ENCODE measurements at places on chromosomes 6 and 20.

- DNase-seq: no peak
Observed at GRCh38 chr6:157861814-157862213, 38.8 kb downstream of the SNX9 start.

DNA sequence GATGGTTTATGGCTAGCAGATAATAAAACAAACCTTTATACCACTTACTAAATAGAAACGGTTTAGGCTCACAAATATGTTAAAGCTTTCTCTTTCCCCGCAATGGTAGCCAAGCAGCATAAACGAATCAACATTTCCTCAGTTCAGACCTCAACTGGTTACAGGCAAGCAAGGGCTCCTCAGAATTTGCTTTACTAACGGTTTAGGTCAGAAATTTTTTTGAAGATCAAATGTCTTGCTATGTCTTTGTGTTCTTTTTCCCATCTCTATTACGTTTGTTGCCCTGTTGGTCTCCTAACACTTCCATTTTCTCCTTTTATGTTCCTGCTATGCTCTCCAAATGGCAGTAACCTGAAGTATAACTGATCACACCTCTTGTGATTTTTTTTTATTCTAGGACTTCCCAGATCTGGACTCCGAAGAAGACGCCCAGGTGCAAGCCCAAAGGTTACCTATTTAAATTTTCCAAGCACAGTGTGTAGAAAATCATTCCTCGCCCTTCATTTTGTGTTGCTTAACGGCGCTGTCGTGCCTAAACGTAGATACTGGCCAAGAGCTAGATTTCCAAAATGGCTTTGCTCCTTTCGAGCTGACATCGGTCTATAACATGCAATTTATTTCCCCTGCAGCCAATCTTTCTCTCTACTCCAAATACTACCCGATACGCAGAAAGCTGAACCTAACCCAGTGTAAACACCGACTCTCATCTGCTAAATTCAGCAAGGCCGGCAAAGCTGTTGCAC lies 717 bp upstream of the ASF1A start:
- peak; percentile 71 for DNase-seq

GRCh38 chr6:139349464-139350020 lies 24.9 kb downstream of the CITED2 start:
- no peak for DNase-seq

GRCh38 chr6:29681811-29682210 lies 859 bp upstream of the ZFP57 start:
- DNase-seq: no peak

GRCh38 chr6:116902634-116903033 lies 25.6 kb downstream of the RFX6 start:
- no peak for DNase-seq

- DNase-seq: peak; percentile 97
Observed at GRCh38 chr6:26033085-26033940, 53.9 kb upstream of the HFE start.

DNA sequence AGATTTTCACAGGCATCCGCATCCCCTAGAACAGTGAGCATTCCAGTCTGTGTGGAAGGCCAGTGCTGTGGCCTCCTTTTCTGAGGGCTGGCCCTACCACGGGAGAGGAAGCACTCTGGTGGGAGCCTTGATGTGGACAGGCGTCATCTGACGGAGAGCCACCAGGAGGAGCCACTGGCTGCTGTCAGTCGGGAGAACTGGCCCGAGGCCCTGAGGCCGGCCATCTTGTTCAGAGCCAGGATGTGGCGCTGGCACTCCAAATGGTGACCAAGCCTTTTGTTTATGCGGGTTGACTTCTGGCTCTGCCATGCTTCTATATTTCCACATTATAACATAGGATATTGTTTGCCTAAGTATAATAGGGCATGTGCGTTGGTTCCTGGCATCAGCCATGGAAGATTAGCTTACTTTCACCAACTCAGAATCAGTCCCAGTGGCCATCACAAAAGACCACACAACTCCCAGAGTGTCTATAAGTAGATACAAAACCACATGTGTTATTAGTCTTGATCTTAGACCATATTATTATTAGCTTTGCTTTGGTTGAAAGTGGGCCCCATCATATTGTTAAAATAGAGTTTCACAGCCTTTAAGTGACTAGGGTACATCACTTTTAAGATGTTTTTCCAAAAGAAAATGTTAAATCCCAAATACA lies 273.9 kb upstream of the TAB2 start:
- DNase-seq: no peak

DNA sequence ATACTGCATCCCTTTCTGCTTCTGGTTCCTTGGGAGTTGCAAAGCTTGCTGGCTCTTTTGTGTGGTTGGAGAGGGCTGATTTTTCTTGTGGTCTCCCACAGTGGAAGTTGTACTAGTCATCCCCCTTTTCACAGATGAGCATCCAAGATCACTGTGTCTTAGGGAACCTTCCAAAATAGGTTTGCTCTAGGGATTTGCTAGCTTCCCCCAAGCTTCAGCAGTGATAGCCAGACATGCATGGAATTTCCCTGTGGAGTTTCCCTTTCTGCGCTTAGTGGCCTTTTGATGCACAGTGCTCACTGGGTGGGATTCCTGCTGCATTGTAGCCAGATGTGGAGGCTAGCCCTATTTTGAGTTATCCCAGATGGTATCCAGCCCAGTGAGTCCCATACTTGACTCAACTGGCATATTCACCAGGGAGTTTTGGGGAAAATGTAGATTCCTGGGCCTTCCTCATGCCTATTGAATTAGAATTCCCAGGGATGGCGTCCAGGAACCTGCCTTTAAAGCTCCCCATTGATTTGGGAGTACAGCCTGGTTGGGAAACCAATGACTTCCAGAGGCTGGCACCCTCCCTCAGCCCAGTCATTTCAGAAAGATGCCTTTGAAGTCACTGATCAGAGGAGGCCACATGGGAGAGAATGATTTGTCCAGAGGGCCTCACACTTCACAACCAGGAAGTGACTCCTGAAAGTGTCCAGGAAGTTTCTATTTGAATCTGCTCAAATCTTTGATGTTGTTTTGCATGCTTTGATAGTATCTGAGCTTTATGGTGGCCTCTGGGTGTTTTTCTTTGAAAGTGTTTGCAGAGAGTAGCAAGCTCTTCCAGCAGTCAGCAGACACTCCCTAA lies 25.9 kb downstream of the PPARD start:
- no peak for DNase-seq
